ENCODE measurements at places on chromosomes 7 and 10.

GRCh38 chr7:13984831-13985685 lies 4.4 kb downstream of the ETV1 start:
- DNase-seq, result no peak

DNA sequence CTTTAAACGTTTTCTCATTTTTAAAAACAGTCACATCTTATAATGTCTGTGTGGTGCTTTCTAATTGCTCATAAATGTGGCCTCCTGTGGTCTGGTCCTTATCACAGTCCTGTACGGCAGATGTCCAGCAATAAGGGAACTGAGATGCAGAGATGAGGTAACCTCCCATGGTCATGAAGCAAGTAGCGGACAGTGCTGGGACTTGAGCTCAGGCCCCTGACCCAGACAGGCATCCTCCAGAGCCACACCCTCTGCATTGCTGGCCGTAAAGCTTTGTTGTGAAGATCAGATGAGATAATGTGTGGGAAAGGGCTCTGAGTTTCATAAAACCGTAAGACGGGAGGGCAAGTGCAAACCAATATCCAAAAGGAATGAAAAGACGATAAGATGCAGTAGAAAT lies 48.2 kb downstream of the DYNC2I1 start:
- no peak for DNase-seq

DNA sequence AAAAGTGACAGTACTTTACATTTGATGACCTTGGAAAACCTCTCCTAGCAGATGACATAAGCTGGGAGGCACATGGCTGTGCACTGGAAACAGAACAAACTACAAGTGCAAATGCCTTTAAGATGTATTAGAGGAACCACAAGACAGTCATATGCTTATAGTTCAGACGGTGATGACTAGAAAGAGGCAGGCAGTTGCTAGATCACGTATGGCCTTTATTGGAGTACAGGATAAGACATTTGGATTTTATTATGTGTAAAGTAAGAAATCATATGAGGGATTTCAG lies 290.0 kb downstream of the SORCS1 start:
- no peak for DNase-seq

DNA sequence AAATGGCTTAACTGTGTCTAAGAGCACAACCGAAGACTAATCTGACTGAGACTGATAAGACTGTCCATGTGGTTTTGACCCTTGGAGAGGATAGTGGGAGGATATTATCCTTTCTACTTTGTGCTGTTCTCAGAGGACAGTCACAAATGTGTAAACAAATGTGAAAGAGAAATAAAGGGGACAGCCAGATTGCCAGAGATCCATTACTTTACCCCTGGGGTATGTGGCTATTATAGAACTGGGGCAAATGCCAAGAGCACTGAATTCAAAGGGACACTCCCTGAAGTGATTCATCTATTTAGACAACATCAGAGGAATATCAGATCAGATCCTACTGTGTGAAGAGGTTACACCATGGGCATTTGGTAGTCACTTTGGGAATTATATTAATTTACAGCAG lies 154.7 kb downstream of the RNLS start:
- DNase-seq, result no peak

DNA sequence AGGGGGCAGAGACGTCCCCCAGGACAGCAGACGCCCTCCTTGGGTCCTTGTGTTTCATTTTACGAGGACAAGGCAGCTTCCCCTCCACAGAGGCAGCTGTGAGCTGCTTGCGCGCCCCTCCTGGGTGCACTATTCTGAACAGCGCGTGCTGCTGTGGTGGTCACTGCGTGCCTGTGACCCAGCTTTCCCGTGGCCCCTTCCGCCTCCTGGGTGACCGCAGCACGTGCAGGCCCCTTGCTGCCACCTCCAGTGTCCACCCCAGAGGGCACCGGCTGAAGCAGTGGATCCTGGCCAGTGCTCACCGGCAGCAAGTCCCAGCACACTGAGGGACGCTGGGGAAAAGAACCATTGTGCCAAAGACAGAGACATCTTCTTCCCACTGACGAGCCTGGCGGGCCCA lies 81.4 kb downstream of the TCERG1L start:
- no peak for DNase-seq

- no peak for DNase-seq
These were observed 41.2 kb downstream of the ITIH2 start for GRCh38 chr10:7744307-7744706.

GRCh38 chr10:93090619-93091018 lies 16.9 kb downstream of the CYP26A1 start:
- DNase-seq, result no peak

- DNase-seq, result no peak
These were observed 36.9 kb upstream of the GNAI1 start for GRCh38 chr7:80097756-80098155.

DNA sequence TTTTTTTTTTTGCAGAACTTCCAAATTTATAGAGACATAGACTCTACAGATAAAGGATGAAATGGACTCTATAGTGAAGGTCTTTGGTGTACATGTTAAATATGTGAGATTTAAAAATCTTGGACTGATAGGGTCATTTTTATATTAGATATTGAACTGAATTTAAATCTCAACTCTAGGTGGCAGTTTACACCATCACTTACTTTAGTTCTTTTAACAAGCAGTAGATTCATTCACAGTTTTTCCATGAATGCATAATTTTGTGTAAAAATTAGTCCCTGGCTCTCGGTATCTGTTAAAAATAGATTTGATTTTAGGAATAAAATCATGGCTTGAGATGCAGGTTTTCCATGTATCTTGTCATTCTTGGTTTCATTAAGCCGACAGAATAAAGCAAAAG lies 31.1 kb upstream of the SNX13 start:
- DNase-seq, result no peak

- no peak for DNase-seq
These were observed 246.1 kb downstream of the AUTS2 start for GRCh38 chr7:69844264-69844868.

DNA sequence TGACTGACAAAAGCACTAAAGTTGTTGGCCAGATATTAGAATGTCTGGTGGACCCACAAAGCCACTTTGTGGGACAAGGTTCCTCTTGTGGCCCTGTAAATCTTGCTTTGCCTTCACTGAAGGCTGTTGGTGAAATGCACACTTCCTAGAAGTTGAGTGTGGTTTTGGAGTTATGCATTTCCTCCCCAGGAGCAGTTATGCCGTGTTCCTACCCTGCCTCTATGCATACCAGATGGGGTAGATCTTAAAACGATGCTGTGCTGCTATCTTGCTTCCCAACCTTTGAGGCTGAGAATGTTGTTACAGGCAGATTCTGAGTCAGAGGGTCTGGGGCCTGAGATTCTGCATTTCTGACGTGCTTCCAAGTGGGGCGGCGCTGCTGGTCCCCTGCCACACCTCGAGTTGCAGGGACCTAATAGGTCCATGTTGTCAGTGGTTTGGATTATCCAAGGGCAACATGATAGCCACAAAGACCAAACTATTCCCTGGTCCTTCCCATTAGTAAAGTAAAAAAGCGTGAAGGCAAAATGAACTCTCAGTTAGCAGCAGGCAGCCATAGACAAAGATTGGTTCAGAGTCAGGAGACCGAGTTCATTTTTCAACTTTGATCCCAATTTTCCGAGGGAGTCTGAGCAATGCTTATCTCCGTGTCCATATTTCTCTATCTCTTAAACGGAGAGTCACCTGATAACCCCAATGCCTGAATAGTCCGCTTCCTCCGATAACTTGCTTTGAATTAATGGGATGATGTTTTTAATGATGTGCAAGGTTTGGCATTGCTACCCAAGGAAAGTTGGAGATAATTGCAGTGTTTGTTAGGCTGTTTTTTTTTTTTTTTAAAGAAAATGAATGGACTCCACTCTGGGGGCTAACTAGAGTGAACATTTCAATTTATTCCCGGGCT lies 55.8 kb downstream of the CDHR3 start:
- DNase-seq, result peak; percentile 21

GRCh38 chr10:88858491-88858890 lies 6.8 kb upstream of the ANKRD22 start:
- DNase-seq, result no peak

- no peak for DNase-seq
These were observed 972.5 kb upstream of the CELF2 start for GRCh38 chr10:10044922-10045764.

GRCh38 chr7:29360633-29361625 lies 166.4 kb downstream of the CHN2 start:
- DNase-seq, result no peak

DNA sequence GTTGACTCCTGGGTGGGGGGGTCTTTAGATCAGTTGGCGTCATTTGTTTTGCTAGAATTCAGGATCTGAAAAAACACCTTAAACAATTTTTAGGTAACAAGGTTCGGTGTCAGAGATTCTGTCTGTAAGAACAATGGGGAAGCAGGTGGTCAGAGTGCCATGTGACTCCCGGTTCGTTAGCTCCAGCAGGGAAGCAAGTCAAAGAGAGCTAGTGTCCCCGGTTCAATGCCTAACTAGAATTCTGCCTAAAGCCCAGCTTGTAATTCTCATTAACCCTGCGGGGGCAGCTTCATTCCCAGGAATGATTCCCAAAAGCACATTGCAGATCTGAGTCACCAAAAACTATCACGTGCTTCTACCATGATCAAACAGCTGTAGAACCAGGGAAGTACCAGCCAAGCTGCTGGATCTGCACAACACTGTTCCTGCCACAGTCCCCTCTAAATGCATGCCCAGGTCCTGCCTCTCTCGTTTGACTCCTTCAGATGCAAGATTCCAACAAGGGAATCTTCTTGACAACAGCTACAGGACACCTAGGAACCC lies 664.3 kb upstream of the CELF2 start:
- DNase-seq, result no peak

GRCh38 chr7:31857172-31857571 lies 170.2 kb downstream of the PPP1R17 start:
- DNase-seq, result no peak

DNA sequence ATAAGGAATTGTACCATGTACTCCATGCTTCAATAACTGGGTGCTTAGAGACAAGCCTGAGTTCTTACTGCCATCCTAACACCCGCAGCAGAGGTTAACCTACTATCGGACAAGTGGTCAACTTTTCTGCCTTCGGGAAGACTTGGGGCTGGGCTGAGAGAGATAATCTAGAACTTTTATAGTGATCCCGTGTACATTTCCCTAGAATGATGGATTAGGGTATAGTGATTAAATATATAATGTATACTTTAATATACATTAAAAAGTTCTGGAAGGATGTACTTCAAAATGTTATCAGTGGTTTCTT lies 12.2 kb upstream of the HNRNPF start:
- DNase-seq, result no peak

DNA sequence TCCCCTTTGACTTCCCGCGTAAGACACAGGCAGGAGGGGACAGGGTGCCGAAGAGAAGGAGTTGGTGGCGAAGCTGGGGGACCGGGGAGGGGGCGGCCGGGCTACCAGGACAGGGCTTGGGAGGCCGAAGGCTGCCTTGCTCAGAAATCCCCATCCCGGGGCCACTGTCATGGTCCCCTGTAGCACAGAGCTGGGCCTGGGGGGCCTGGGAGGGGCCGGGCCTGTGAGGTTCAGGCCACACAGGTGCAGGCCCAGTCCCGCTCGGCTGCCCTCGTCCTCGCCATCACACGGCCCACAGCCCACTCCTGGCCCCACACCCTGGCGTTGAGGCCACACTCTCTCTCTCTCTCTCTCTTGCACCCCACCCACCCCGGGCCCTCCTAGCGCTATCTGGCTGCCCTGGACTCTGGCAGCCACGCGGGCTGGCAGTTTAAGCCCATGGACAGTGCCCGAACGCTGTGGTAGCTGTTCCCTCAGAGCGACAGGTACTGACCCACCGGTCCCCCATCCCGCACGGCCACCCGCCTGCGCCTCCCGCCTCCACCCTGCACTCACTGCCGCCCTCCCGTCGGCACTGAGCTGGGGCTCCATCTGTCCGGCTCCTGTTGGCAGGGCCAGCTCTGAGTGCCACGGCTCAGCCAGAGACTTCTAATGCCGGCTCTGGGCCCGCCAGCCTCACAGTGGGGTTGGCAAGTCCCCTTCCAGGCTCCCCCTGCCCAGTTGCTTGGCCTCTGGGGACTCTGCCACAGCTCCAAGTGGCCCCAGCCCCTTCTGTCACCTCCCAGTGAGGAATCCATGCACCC lies 28.0 kb downstream of the TTYH3 start:
- DNase-seq, result no peak

- DNase-seq, result no peak
These were observed 326.0 kb downstream of the RPS24 start for GRCh38 chr10:78359640-78360091.

DNA sequence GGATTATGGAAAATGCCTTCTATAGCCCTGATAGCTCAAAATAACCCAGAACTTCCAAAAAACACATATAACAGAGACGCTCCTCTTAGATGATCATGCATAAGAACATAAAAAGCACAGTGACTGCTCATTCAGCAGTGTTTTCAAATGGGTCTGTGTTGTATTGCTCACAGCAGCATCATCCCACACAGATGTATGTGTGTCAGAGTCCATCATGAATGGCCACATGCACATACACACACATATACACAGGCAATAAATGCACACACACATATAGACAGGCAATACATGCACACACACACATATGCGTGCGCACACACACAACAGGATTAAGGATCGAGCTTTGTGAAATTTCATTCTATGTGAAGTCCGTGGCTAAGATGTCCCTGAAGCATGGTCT lies 26.1 kb downstream of the TMEM273 start:
- no peak for DNase-seq

Measured in hematopoietic multipotent progenitor cell treated with erythropoietin and hydrocortisone succinate and interleukin-3 and kit ligand, for 17 days (in vitro differentiated cells).